Left lung (tissue), 14 donors: ENCODE measurements at places on chromosomes 4 and X. TPM values are rescaled to one million over a fixed set of nuclear protein-coding genes. Genes with fewer than 3 reads are reported as not detected.

The ERCC6L gene
- 3.7 TPM for polyA plus RNA-seq

The FABP2 gene
- polyA plus RNA-seq = not detected

The PRDM5 gene
- 27.7 TPM for polyA plus RNA-seq

The TMEM175 gene
- polyA plus RNA-seq = 38.7 TPM

The PAGE5 gene
- not detected for polyA plus RNA-seq

The CCNI gene
- polyA plus RNA-seq = 389 TPM

The ITM2A gene
- 88.9 TPM for polyA plus RNA-seq

The NAT8L gene
- 7.3 TPM for polyA plus RNA-seq

The VCX3A gene
- not detected for polyA plus RNA-seq

The EVC2 gene
- 8.9 TPM for polyA plus RNA-seq

- DNase-seq = no peak
These were observed 182.1 kb downstream of the TENM3 start for GRCh38 chr4:182425302-182425701.

DNA sequence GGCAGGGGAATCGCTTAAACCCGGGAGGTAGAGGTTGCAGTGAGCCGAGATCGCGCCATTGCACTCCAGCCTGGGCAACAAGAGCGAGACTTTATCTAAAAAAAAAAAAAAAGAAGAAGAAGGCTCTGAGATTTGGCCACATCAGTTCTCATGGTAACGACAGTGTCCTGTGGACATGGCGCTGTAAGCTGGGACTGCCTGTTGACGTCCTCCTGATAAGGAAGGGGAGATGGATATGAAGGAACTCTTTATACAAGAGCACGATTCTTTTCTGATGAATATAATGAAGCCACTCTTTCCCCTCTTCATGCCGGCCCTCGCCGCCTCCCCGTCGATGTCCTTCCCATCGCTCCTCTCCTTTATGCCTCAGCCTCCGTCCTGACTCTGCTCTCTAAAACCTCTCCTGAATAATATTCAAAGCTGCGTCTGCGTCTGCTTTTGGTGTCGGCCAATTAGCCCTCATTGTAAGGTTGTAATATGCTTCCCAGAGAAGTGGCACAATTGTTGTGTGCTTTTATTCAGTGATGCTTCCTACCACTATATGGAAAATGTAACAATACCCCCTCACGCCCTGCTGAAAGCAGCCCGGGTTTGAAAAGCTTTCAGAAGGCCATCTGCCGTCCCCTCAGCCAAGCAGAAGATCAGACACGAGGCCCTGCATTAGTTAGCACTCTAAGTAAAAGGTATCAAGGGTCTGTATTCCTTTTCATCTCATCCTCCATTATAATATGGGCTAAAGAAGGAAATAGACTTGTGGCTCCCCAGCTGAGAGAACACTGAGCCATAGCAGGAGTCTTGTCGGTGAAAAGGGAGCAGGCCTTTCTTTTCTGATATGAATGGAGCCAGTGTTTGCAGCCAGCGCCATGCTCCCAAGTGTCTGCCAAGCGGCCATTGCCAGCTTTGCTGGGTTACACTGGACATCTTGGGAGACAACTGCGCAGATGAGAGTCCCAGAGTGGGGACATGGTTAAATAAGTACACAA, 22.1 kb upstream of the SCOC start:
- DNase-seq = no peak

- no peak for DNase-seq
These were observed 11.6 kb downstream of the POLR2B start for GRCh38 chr4:56990109-56990905.

- DNase-seq = no peak
These were observed 177.6 kb downstream of the RNF150 start for GRCh38 chr4:140955641-140956040.

DNA sequence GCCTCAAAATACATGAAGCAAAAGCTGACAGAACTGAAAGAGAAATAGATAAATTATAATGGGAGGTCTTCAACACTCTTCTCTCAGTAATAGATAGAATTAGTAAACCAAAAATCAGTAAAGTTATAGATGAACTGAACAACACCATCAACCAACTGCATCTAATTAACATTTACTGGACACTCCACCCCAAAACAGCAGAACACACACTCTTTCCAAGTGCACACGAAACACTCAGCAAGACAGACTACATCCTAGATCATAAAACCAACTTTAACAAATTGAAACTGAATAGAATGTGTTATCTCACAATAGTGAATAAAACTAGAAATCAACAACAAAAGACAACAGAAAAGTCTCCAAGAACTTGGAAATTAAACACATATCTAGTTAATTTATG, 25.1 kb upstream of the TCEAL4 start:
- no peak for DNase-seq

DNA sequence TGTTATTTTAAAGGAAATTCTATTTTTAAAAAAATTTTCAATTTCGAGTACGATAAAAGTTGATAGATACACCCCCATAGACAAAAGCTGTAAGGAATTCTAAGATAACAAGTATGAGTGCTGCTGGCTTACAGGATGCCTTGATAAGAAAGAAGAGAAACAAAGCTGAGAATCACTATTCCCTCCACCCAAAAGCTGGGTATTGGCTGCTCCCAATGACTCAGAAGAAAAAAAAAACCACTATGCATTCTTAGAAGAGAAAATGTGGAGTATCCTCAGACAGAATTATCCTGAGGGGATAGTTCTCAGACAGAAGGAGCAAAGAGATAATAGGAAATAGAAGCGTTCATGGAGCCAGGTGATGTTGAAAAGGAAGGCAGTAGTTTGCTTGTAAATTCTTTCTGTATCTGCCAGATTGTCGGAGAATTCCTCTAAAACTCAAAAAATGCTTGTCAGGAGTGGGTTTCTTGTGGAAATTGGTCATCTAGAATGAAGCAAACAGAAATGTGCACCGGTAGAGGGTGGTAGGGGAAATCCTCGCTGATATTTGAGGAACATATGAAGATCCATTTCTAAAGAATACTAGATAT, 217.5 kb upstream of the ADAMTS3 start:
- DNase-seq = no peak

DNA sequence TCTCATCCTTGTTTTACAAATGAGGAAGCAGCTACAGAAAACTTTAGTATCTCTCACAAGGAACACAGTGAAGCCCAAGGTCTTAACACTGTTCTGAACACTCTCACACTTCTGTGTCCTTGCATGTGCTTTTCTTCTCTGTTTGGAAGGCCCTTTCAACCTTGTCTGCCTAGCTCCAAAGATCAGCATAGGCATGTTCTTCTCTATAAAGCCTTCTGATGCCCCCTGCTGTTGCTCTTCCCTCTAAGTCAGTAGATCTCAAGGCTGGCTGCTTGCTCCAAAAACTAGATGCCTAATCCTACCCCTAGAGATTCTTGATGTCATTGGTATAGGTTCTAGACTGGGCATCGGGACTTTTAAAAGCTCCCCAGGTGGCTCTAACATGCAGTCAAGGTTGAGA, 5.9 kb downstream of the APOO start:
- peak; percentile 80 for DNase-seq

GRCh38 chr4:168710353-168710946, 213.6 kb downstream of the PALLD start:
- no peak for DNase-seq

GRCh38 chrX:139141370-139141769, 389.2 kb upstream of the F9 start:
- no peak for DNase-seq

DNA sequence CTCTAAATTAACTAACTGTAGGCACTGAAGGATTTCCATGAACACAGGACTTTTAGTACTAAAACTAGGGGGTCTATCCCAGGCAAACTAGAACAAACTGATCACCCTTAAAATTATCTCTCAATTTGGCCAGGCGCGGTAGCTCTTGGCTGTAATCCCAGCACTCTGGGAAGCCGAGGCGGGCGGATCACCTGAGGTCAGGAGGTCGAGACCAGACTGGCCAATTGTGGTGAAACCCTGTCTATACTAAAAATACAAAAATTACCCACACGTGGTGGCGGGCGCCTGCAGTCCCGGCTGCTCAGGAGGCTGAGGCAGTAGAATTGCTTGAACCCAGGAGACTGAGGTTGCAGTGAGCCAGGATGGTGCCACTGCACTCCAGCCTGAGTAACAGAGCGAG, 436.6 kb downstream of the RPA4 start:
- DNase-seq = no peak

DNA sequence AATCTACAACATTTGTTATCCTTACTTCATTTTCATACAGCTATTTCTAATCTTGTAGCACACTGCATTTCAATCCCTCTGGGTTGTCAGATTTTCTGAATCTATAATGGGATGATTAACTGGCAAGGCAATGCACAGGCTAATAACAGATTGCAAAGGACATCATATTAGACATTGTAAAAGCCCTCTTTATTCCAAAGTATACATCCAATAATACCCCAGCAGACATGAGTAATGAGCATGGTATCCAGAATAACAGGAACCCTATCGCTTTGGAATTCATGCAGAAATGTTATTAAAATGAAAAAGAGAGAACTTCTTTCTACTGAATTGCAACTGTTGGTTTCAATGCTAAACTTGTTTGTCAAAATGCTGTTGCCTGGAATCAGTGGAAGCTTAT, 122.9 kb downstream of the C4orf33 start:
- DNase-seq = no peak
